ENCODE measurements at places on chromosomes 2 and 18. TPM values are rescaled to one million over a fixed set of nuclear protein-coding genes. Genes with fewer than 3 reads are reported as not detected.

DNA sequence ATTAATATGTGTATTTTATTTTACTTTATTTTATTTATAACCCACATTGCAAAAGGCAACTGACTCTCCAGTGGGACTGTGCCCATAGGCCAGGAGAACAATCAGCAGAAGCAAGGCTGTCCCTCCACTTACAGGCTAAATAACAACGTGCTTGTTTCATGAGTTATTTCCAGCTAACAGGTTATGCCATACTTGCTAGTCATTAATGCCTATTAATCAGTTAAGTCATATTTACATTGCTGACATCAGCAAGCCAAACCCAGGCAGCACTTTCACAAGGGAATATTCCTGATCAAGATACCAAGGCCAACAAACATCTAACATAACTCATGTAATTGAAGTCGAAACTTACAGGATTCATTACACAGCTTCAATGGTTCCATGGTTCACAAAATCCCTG, 92.1 kb downstream of the EN1 start:
- no peak for DNase-seq

DNA sequence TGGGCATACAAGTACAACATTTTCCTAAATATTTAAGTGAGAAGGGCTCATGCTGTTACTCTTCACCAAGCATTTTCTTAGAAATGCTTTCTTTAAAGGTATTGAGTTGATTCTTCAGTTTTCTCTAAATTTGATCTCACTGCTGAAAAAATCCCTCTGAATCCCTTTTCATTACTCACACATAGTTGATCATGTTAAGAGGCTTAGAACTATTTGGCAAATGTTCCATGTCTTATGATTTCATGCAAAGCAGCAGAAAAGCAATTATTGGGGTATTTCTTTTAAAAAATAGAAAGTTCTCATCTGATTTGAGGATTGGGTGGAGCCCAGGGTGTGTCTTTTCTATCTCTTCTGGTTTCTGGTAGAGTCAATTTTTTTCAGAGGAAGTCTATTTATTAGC, 1079.8 kb upstream of the ZEB2 start:
- no peak for DNase-seq

The UBXN2A gene
- 24.1 TPM for total RNA-seq

- no peak for DNase-seq
Observed at GRCh38 chr2:46862514-46862913, 53.1 kb downstream of the MCFD2 start.

The MAP3K19 gene
- not detected for total RNA-seq
